Activated T-cell treated with anti-CD3 and anti-CD28 coated beads for 4 hours (primary cell): ENCODE measurements at places on chromosomes 3 and 15.

- DNase-seq = no peak
Observed at GRCh38 chr3:154536751-154537150, 106.8 kb upstream of the GPR149 start.

DNA sequence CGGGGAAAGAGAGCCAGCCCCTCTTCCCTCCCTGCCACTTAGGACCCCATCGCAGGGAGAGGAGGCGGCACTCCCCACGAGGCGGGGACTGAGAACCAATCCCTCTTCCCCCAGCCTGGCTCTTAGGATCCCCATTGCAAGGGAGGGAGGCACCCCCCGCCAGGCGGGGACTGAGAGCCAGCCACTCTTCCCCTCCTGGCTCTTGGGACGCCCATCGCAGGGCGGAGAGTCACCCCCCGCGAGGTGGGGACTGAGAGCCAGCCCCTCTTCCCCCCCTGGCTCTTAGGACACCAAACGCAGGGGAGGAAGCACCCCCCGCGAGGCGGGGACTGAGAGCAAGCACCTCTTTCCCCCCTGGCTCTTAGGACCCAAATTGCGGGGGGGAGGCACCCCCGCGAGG lies 34.2 kb upstream of the SSUH2 start:
- no peak for DNase-seq

DNA sequence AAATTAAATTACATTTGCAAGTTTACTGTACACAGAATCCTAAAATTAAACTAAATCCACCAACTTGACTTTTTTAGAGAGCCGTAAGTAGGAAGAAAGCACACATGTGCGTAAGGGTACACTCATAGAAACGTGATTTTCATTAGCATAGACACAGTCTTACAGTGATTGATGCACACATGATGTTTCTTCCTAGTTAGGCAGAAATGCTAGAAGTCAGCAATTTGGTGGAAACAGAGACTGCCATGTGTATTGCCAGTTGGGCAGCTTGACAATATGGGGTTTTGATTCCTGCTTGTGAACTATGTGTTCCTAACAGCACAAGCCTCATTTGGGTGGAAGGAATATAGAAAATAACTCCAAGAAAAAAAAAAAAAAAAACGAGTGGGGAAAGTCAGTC lies 878.5 kb downstream of the ROBO1 start:
- no peak for DNase-seq

- DNase-seq = no peak
Observed at GRCh38 chr15:42604894-42605744, 29.7 kb downstream of the STARD9 start.

DNA sequence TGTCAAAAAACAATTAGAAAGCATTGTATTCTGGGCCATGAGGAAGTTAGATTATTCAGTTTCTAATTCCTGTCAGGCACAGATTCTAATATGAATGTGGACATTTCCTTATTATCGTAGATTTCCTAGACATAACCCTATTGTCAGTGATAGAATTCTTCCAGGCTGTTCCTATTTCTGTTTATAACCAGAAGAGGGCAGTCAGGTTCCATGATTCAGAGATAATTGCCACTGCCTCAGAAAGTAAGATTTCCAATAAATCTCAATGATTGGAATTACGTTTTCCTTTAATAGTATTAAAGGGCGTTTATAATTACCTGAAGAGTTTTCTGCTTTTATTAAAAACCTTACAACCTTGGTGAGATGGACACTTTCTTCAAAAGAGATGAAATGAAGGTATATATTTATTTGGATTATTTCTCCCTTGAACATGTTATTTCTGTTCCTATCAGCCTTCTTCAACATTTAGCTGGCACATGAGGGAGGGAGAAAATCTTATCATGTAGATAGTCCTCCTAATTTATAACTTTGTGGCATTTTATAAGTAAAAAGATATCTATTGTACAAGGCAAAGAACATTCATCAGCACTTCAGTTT lies 439.2 kb downstream of the MCTP2 start:
- DNase-seq = no peak

GRCh38 chr3:67388738-67389137 lies 265.7 kb downstream of the SUCLG2 start:
- DNase-seq = no peak

DNA sequence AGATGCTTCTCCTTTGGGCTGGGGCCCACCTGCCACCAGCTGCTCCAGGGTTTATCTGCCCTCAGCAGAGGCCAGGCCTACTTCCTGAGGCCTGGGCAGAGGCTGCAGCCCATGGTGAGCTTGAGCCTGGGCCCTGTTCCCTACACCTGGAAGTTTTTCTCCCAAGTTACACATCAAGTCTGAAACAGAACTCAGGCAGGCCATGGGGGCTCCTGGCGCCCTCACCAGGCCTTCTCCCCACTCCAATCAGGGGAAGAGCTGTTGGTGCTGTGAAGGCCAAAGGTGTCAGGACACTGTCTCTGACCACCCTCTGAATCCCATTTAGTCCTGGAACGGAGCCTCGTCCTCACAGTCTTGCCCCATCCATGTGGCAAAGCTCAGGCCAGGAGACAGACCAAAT lies 7.3 kb downstream of the VWA5B2 start:
- no peak for DNase-seq

DNA sequence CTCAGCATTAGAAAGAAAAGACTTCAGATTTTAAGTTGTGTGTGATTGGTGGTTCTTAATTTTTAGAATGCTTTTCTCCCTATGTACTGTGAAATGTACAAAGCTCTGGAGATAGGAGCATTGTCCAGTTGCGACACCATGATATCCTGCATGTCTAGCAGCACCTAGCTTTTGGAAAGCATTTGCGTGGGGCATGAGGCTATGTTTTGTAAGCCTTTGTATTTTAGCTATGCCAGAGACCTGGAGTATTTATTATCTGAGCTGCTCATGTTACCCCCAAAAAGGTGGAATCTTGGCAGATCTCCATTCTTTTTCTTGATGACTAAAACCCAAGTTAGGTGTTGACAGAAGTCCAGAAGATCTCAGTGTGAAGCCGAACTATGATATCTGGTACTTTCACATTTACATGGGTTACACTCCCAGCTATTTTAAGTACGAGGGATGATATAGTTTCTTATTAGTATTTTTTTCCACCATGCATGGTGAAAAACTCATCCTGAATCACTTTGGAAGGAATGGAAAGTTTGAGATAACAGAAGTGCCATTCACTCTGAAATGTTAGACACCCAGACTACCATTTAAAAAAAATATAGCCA lies 126.7 kb upstream of the SAMMSON start:
- DNase-seq = no peak

DNA sequence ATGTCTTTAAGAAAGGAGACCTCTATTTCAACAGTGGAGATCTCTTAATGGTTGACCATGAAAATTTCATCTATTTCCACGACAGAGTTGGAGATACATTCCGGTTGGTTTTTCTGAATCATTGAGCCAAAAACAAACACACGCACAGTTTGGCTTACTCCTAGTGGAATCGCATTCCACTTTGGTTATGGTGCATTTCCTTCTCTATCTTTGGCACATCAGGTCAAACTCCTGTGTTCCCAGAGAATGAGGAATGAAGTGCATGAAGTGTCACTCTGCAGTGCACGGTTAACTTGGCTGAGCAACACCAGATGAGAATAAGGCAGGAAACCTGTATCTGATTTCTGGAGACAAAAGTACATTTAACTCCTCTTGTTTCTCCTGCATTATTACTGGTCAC lies 38.5 kb downstream of the HDC start:
- DNase-seq = no peak

DNA sequence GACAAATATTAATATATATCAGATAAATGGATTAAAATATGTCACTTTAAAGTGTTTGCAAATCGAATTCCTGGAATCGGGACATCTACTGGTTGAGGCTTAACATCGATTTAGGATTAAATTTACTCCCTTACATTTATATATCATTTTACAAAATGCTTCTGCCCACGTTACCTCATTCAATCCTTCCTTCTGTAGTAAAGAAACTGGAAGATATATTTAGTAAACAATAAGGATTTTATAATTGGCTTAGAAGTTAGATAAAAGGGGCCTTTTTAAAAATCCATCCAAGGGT lies 1.3 kb downstream of the CLPX start:
- DNase-seq = no peak

- no peak for DNase-seq
Observed at GRCh38 chr3:148389916-148390315, 307.8 kb upstream of the AGTR1 start.

DNA sequence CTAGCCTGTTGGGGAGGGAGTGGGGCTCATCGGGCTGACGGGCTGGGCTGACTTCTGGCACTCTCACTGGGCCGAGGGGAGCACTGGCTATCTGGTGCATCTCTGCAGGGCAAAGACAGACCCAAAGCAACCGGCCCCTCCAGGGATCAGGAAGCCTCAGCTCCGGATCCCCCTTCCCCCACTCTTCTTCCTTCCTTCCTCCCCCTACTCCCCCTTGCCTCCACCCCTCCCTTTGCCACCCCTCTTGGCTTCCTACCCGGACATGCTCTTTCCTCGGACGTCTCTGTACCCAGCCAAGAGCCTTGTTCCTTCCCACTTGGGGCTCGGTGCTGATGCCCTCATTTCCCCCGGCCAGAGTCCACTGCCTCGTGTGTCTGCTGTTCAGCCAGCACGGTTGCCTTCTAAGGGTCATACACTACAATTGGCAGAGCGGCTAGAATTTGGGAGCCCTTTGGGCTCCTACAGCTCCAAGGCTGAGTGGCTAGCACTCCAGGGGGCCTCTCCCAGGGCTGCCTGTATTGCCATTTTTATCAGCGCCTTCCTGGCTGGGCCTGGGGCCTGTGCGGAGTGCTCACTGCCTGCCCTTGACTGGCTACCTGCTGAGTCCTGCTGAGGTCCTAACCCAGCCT lies 10.9 kb downstream of the SEMA3F start:
- DNase-seq = no peak

- DNase-seq = no peak
Observed at GRCh38 chr15:29039466-29040369, 153.9 kb downstream of the APBA2 start.

DNA sequence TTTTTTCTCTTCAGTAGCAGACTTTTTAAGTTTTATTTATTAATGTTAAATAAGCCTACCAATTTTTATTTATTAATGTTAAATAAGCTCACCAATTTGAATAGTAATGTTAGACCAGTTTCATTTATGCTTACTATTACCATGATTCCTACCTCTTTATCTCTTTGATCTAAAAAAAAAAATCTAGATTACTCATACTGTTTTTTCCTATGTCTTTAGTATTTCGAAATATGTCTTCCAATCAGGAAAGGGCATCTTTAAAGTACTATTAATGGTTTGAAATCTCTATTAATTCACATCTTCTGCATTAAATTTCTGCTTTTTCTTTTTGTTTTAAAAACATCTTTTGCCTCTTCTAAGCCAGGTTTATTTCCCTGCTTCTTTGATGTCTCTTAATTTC lies 27.5 kb upstream of the MAPKBP1 start:
- no peak for DNase-seq

GRCh38 chr3:99755831-99756230 lies 61.8 kb upstream of the CMSS1 start:
- DNase-seq = no peak

- no peak for DNase-seq
Observed at GRCh38 chr3:106059953-106060517, 191.2 kb upstream of the CBLB start.
